ENCODE measurements at places on chromosomes 1 and 21. TPM values are rescaled to one million over a fixed set of nuclear protein-coding genes. Genes with fewer than 3 reads are reported as not detected.

- no peak for DNase-seq
Observed at GRCh38 chr1:32220746-32221580, 1.2 kb downstream of the TMEM234 start.

GRCh38 chr1:38860454-38860795, 853 bp upstream of the RRAGC start:
- peak; percentile 4 for DNase-seq

- peak; percentile 29 for DNase-seq
Observed at GRCh38 chr1:229582011-229582694, 23.6 kb upstream of the ABCB10 start.

DNA sequence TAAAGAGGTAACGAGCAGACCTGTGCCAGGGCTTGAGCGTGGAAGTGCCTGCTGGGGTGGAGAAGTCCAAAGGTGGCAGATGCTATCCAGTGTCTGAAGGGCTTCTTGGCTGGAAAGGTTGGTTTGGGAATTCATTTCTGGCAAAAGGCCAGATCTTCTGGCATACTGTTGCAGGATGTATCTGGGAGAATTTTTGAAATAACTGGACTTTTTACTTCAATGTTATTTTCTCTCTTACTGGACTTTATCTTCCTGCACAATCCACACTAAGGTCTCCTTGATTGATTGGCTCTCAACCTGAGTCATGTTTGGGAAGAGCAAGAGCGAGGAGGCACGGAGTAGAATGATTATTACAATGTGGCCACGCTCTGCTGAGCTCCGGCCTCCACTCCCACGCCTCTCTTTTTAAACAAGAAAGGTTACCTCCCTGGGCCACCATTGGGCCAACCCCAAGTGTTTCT, 278.4 kb downstream of the TM2D1 start:
- no peak for DNase-seq

- no peak for DNase-seq
Observed at GRCh38 chr1:164518692-164519332, 40.2 kb upstream of the PBX1 start.

DNA sequence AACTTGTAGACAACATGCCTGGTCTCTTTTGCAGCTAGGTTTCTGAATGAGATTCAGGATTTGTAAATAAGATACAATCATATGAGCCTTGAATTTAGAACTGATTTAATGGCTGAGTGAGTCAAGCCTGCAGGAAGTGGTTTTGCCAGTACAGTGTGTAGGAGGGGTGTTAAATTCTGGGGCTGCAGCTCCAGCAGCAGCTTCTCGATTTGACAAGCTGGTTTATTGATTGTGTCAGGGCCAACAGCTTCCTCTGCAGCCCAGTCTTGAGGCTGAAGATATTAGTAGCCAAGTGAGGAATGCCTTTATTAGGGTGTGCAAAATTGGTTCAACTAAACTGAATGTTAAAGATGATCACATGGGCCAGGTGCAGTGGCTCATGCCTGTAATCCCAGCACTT, 11.5 kb upstream of the PLA2G5 start:
- DNase-seq = peak; percentile 82

- no peak for DNase-seq
Observed at GRCh38 chr1:206962272-206962671, 8.0 kb downstream of the FCAMR start.

GRCh38 chr1:66944330-66945274, 19.8 kb downstream of the MIER1 start:
- peak; percentile 85 for DNase-seq

DNA sequence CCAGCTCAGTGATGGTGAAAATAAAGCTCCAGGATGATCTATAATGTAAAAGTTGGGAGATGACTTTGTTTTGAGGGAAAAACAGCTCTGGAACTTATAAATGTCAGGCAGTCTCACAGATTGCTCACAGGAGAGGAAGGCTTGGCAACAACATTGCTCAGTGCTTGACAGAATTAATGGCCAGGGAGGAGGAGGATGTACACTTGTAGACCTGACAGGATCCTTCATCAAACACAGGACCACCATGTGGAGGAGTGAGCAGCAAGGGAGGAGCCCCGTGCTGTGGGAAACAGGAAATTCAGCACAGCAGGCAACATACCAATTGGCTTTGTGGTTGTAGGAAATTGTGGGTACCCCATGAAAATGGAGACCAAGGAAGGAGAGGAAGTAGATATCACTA, 291.8 kb upstream of the CAMK1G start:
- no peak for DNase-seq

DNA sequence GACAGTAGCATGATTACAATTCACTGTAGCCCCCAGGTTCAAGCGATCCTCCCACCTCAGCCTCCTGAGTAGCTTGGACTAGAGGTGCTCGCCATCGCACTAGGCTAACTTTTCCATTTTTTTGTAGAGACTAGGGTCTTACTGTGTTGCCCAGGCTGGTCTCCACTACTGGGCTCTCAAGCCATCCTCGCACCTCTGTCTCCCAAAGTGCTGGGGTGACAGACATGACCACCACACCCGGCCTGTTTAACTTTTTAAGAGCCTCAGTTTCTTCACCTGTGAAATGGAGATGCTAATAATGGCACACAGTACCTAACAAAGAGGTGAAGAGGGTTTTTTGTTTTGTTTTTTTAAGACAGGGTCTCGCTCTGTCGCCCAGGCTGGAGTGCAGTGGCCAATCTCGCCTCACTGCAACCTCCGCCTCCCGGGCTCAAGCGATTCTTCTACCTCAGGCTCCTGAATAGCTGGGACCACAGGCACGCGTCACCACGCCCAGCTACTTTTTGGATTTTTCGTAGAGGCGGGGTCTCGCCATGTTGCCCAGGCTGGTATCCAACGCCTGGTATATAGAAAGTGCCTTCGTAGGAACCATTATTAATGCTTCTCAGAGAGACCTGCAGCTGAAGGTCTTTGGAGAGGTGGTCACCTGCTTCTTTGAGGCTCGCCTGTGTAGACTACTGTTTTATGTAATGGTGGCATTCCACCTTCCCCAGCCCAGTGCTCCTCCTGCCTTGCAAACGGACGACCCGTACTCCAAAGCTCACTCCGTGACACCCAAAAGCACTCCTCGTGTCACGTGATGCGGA, 567 bp downstream of the PMVK start:
- DNase-seq = no peak

- DNase-seq = no peak
Observed at GRCh38 chr1:29389533-29390041, 153.3 kb downstream of the PTPRU start.

Gene GRIK3
- total RNA-seq = not detected

Gene NBPF4
- not detected for total RNA-seq

Gene USH2A
- under 0.01 TPM for total RNA-seq

Gene OPRD1
- total RNA-seq = under 0.01 TPM

Measured in IMR-90 (cell line).